ENCODE measurements at places on chromosomes 6 and 20.
A peak's percentile ranks its signal among the peaks of the same experiment; 100 is the strongest.

DNA sequence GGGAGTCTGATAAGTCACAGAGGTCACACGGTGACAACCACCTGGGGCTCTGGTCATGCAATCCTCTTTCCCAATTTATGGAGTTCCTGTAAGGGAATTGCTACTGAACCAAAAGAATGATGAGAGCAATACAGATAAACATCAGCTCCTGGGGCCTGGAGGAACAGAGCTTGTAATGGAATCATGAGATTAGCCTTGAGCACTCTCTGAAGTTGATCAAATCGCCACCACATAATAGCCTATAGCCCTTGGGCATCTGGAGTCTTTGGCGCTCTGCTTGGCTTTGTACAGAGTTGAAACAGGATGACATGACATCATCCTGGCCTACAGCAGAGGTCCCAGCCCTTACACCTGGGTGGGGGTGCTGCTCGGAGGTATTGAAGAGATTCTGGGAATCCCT lies 154.3 kb upstream of the DTNBP1 start:
- DNase-seq: no peak

GRCh38 chr20:58192567-58192966 lies 35.9 kb downstream of the ANKRD60 start:
- no peak for DNase-seq

DNA sequence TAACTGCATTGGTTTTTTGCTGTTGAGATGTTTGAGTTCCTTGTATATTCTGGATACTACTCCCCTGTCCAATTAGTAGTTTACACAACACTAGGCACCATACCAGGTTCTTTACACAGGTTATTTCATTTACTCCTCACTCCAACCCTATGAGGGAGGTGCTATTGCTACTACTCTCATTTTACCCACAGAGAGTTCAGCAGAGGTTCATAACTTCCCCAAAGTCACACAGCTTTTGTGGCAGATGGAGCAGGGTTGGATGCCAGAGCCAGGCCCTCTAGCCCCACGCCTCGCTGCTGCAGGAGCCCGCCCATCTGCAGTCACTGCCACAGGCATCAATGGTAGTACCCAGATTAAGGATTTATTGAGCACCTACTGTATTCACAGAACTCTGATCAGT lies 61.7 kb upstream of the MAP3K4 start:
- DNase-seq: no peak

GRCh38 chr20:6533761-6534479 lies 233.6 kb upstream of the BMP2 start:
- DNase-seq: peak; percentile 95

DNA sequence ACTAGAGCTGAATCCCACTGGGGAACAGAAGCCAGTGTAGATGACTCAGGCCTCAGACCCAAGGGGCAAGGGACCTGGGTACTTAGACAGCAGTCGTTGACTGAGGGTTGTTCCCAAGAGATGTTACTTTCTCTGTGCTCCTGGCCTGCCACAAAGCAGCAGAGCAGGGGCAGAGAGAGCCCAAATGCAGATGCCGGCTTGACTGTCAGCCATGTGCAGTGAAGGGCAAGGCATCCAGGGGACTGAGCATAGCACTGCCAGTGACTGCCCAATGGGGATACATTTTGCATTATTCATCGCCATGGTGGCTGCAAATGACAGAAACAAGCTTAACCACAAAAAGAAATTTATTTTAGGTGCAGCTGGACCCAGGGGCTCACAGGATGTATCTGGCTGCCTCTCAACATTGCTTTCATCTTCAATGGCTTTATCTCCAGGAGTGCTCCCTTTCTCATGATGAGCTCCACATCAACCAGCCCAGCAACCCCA lies 7.6 kb upstream of the TP53RK start:
- no peak for DNase-seq
